ENCODE measurements at places on chromosomes 5 and 9. TPM values are rescaled to one million over a fixed set of nuclear protein-coding genes. Genes with fewer than 3 reads are reported as not detected.

ADAMTS16 gene
- total RNA-seq, result 1.7 TPM

LRRC26 gene
- total RNA-seq, result 1.3 TPM

MAMDC4 gene
- 4.1 TPM for total RNA-seq

RFESD gene
- 3.1 TPM for total RNA-seq

WWC1 gene
- 92.8 TPM for total RNA-seq

RUFY1 gene
- 29.0 TPM for total RNA-seq

CA9 gene
- total RNA-seq, result 5.3 TPM

ANAPC2 gene
- 37.8 TPM for total RNA-seq

CD14 gene
- total RNA-seq, result 5.6 TPM

APBA1 gene
- 0.10 TPM for total RNA-seq

All from A549 treated with CpdA at 1 μM for 4 hours (cell line).